ENCODE measurements at places on chromosomes 1 and 21.
A peak's percentile ranks its signal among the peaks of the same experiment; 100 is the strongest.

DNA sequence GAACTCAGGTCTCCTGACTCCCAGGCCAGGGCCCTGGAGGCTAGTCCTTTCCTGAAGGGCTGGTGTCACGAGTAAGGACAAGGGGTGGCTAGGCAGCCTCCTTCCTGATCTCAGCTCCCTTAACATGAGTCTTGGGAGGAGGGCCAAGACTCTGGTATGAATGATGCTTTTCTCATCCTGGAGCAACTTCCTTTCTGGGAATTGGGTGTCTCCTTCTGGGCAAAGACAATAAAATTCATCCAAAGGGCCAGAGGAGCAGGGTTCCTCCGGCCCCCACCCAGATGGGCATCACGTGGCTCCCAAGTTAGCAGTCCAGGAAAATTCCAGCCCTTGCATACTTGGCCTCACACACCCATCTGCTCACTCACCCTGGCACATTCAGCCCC, at the start of gene FAM167B:
Gene FAM167B (plus strand): TSS at position 335 of the 386 bp plus-strand sequence. CDS start 200 bp downstream, outside the sequence.
- no peak for DNase-seq

- DNase-seq: no peak
Measured at GRCh38 chr21:41446586-41446985, 20.5 kb downstream of the MX1 start.

DNA sequence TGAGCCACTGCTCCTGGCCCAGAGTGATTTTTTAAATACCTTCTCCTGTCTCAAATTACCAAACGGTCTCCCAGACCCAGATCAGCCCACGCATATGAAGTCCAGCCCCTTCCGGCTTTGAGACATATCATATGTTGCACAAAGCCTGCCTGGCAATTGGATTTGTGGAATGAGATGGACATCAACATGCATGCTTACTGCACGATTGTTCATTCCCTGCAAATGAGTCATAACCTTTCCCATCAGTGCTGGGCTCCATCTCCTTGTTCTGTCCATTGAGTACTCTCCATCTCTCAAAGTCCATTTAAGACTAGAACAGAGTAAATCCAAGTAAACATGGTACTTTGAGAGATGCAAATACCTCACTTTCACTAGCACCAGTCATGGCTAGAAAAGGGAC, 612.2 kb upstream of the USP24 start:
- no peak for DNase-seq

- DNase-seq: no peak
Measured at GRCh38 chr1:17523321-17524041, 16.0 kb upstream of the ARHGEF10L start.

DNA sequence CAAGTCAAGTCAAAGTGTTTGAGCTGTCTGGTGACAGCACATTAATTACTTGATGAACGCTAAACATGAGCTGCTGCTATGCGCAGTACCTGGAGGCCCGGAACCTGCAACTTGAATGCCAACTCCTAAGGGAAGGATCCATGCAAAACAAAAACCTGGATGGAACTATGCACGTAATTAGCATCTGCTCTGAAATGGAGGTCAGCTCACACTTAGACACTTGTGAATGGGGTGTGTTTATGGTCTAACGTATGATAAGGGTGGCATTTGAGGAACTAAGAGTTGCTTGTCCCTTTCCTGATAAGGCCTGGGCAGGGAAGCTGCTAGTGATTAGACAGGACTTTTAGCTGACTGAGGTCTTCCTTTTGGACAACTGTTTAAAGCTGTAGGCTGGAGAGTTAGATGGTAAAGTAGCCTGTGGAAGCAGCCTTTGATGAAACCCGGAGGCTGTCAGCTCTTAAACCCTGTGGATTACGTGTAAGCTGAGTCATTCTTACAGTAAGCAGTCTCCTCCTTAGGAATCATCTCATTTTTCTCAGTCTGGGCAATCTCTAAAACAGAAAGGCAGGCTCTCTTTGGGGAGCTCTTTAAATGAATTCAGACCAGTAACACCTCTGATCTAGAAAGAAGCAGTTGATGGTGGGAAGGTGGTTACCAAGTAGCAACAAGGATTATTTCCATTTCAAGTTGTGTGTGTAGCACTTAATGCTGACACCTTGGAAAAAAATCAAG, 6.8 kb downstream of the TENT5C start:
- peak; percentile 98 for DNase-seq

DNA sequence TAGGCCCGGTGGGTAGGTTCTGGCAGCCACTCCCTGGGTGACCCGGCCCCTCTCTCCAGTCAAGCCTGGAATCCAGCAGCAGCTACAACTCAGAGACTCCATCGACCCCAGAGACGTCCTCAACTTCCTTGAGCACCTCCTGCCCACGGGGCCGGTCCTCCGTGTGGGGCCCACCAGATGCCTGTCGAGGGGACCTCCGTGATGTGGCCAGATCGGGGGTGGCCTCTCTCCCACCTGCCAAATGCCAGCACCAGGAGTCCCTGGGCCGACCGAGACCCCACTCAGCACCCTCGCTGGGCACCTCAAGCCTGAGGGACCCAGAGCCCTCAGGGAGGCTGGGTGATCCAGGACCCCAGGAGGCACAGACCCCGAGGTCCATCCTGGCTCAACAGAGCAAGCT, 2.7 kb downstream of the MIIP start:
- no peak for DNase-seq

GRCh38 chr1:3907621-3908165, 7.6 kb upstream of the C1orf174 start:
- no peak for DNase-seq

DNA sequence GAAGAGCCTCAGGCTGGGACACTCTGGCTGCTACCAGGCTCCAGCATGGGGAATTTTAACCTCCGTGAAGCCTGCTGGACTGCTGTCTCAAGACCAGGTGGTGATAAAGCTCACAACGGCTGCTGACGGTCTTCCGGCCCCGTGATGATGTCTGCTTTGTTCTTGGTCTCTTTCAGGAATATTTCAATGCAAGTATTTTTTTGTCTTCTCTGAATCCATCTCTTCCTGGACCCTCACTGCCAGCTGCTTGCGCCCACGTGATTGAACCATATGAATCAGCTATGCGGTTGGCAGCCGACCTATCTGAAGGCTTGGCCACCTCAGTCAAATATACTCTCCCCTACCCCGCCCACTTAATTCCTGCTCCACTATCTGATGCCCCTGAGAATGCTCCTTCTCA, 14.6 kb upstream of the SLC6A17 start:
- no peak for DNase-seq

GRCh38 chr21:25862596-25862995, 127.8 kb downstream of the GABPA start:
- peak; percentile 51 for DNase-seq

DNA sequence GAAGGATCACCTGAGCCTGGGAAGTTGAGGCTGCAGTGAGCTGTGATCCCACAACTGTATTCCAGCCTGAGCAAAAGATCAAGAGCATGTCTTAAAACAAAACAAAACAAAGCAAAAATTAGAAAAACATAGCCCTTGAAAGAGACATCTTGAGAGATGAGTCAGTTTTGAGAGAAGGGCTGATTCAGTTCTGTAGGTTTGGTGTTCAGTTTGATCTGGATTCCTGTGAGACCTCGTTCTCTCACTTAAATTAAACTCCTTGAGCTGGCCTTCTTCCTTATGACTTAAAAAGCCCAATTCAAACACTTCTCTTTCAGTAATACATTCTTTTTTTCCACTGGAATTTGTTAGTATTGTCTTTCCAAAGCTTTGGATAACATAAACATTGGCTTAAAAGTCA, 164.2 kb downstream of the NRIP1 start:
- DNase-seq: no peak

GRCh38 chr1:27886353-27886679, 14.0 kb downstream of the THEMIS2 start:
- DNase-seq: no peak

- DNase-seq: no peak
Measured at GRCh38 chr1:53507116-53507820, 48.1 kb downstream of the DMRTB1 start.

GRCh38 chr1:209808059-209808581, 2.2 kb upstream of the IRF6 start:
- peak; percentile 87 for DNase-seq

DNA sequence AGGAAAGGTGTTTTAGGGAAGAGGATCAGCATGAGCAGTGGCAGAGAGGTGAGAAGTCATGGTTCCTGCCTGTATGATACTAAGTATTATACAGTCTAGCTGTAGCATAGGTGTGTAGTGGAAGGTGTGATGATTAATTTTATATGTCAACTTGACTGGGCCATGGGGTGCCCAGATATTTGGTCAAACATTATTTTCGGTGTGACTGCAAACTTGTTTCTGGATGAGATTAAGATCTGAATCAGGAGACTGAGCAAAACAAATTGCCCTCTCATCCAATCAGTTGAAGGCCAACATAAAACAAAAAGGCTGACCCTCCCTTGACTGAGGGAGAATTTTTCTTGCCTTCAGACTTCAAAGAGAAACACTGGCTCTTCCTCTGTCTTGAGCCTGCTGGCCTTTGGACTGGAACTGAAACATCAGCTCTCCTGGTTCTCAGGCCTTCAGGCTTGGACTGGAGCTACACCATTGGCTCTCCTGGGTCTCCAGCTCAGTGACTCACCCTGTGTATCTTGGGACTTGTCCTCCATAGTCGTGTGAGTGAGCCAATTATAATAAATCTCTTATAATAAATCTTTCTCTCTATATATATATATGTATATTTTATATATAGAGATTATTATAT, 6.8 kb upstream of the CDC42 start:
- no peak for DNase-seq

GRCh38 chr21:27101523-27101922, 134.6 kb upstream of the ADAMTS5 start:
- DNase-seq: no peak

DNA sequence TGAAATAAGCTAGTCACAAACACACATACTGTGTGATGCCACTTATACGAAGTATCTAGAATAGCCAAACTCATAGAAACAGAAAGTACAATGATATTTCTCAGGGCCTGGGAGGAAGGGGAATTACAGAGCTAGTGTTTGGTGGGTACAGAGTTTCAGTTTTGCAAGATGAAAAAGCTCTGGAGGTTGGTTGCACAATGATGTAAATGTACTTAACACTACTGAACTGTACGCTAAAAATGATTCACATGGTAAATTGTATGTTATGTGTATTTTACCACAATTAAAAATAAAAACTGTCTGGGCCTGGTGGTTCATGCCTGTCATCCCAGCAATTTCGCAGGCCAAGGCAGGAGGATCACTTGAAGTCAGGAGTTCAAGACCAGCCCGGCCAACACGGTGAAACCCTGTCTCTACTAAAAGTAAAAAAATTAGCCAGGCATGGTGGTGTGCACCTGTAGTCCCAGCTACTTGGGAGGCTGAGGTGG, 15.3 kb upstream of the FHAD1 start:
- no peak for DNase-seq

GRCh38 chr1:227733309-227733705, 1.8 kb downstream of the JMJD4 start:
- no peak for DNase-seq

DNA sequence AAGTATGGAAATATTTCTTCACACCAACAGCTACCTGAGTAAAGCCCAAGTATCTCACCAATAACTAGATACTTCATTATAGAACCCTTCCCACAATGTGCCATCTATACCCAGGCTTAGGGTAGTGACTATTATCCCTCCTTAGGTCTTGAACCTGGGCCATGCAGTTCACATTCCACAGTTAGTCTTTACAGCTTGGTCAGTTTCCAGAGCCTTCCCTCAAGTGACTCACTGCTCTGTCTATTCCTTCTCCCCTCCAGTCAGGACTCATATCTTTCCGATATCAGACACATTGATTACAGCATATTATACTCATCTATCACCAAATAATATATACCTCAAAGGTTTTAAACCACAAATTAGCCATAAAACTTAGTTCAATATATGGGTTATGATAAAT, 23.6 kb downstream of the VAMP4 start:
- DNase-seq: no peak

- DNase-seq: no peak
Measured at GRCh38 chr1:41662765-41663437, 178.4 kb upstream of the EDN2 start.

- DNase-seq: no peak
Measured at GRCh38 chr1:199121047-199121446, 482.2 kb downstream of the PTPRC start.

GRCh38 chr1:186183970-186184628, 191.0 kb downstream of the TPR start:
- no peak for DNase-seq

DNA sequence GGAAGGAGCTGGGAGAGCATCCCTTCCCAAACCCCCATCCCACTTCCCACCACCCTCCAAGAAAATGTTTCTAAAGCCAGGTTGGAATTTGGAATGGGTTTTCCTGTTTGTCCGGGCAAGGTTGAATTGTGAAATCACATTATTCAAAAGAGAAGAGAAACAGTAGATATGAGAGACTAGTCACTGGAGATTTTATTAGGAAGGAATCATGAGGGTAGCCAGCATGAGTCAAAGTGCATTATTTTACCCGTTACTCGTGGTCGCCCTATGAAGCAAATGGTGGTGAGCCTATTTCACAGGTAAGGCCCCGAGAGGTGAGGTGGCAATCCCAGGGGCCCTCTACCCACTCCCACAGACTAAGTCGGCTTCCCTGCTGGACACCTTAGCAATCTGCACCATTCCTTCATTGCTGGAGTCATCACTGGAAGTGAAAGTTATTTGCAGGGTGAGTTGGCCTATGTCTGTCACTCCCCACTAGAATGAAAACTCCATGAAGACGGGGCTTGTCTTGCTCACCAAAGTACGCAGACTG, 52.8 kb downstream of the TOMM20 start:
- no peak for DNase-seq

- DNase-seq: no peak
Measured at GRCh38 chr1:60280819-60281218, 207.2 kb upstream of the C1orf87 start.

Data from hematopoietic multipotent progenitor cell treated with erythropoietin and hydrocortisone succinate and interleukin-3 and kit ligand, for 8 days (in vitro differentiated cells).